ENCODE measurements at places on chromosomes 3 and 15.

DNA sequence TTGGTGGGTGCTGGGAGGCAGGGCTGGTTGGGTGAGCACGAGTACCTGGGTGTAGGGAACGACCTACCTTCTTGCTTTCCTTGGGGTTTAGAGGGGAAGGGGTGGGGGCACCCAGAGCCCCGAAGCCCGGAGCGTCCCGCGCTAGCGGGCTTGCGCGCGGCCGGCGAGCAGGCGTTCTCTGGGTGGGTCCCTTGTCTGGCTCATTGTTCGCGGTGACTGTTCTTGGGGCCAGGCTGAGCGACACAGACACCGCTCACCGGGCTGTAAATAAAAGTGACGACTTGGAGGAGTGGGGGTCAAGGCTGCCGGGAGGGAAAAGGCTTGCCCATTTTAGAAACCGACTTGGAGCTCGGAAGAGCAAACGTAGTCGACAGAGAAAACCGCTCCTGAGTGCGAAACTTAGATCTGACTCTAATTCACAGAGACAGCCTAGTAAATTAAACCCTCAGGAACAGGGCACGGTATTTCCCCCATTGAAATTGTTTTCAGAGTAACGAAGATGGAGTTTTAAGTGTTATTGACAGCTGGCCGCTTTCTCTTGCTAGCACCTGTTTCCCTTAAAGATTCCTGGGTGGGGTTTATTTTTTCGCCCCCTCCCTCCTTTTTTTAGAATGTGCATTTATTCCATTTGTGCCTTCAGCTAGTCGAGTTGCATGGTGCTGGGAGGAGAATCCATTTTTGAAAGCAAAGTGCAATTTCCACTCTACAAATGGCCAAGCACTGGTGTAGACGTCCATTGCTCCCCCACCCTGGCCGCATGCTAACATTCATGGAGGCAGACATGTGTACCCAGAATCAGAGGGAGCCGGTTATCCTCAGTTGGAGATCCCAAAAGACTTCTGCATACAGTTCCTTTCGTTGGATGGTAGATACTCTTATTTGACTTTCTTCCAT lies 532.1 kb upstream of the SEMA6D start:
- DNase-seq, result no peak

DNA sequence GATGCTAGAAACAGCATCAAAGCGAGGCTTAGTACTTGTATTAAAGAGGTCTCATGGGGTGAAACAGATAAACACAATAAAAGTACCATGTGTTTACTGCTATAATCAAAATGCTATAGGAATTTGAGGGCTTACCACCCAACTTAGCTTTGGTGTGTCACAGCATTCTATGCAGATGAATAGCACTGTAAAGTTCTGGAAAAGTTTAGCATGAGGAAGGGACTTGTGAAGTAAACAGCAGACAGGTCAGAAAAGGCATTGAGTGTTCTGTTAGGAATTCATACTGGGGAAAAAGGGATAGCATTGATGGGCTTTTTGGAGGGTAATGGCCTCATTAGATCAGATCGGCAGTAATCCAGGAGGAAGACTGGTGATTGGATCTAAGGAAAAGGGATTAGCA lies 505.3 kb downstream of the NLGN1 start:
- DNase-seq, result no peak

GRCh38 chr15:63503739-63504246 lies 600 bp upstream of the USP3 start:
- no peak for DNase-seq

GRCh38 chr15:34065941-34066340 lies 26.9 kb upstream of the AVEN start:
- DNase-seq, result no peak

- DNase-seq, result no peak
These were observed 105.4 kb downstream of the LINGO1 start for GRCh38 chr15:77527164-77527778.

DNA sequence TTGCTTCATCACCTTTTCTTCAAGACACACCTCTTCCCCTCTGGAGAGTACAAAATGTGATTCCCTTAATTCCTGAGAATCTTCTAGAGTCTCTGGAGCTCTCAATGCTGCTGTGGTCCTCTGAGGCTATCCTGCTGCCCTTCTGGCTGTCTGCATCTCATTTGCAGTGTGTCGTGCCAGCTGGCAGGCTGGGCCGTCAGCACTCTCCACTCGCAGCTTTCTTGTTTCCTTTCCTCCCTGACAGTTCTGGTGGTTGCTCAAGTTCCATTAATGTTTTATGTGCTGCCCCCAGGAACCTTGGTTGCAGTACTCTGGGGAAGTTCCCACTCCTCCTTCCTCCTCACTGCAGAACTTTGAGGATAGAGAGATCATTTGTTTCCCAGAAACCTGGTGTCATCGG lies 210.8 kb upstream of the ROPN1 start:
- DNase-seq, result no peak

DNA sequence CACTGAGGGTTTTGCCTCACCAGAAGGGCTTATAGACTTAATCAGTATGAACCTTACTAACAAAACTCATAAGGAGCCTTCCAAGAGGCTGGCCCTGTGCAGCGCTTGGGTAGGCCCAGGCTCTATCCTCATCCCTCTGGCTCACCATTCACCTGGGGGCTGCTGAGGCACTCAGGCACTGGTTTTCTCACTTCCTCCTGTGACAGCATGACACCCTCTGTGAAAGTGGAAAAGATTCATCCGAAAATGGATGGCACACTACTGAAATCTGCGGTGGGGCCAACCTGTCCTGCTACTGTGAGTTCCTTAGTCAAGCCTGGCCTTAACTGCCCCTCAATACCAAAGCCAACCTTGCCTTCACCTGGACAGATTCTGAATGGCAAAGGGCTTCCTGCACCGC lies 41.3 kb downstream of the PSMD6 start:
- DNase-seq, result no peak

GRCh38 chr3:901953-902778 lies 190.7 kb upstream of the CNTN6 start:
- no peak for DNase-seq

GRCh38 chr3:127307916-127308315 lies 20.1 kb upstream of the PRR20G start:
- no peak for DNase-seq

DNA sequence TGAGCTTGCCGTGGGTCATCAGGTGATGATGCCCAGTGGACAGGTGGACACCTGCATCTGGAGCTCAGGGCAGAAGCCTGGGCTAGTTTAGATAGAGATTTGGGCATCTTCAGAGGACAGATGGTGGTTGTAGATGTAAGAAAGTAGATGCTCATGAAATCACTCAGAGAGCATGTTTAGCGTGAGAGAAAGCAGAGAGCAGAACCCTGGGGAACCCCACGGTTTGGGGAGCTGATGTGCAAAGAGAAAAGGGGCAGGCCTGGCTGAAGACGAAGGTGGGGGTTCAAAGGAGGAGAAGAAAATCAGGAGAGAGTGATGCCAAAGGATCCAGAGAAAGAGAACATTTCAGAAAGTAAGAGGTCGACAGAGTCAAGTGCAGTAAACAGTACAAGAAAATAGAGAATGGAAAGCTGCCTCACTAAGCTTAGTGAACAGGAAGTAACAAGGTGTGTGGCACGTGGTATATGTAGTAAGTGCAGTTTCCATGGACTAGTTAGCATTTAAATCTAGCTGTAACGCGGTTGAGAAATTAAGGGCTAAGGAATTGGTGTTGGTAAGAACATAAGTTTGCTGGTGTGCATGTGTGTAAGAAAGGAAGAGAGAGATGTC lies 13.5 kb downstream of the TIGIT start:
- no peak for DNase-seq

DNA sequence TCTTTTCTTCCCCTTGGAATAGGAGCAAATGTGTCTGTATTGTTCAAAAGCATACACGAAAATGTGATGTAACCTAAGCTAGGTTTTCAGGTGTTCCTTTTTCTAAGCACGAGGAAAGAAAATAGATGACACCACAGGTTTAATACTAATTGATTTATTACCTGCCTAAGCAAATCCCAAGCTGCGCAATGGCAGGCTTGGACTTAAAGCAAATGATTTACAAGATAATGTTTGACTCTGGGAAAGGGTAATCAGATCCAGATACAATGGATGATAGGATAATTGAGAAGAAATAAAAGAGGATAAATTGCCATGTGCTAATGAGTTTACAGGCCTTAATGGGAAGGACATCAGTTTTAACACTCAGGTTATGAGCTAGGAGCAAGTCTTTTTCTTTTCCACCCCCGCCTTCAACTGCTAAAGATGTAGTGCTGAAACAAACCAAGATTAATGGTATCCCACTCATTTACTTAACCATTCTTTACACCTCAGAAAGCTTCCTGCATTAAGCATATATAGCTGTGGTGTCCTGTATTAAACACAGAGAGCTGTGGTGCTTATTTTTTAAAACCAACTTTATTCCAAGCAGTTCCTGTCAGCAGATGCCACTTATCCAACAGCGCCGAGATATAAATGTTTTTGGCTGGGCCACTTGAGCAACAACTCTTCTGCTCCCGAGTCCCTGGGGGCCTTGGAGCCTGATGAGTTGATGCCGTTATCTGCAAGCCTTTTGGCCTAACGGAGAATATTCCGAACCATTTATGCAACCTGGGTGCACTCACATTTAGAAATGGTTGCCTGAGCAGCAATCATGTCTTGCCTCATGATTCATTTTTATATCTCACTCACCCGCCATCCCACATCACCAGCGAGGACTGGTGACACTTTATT lies 205.5 kb downstream of the MECOM start:
- DNase-seq, result no peak

GRCh38 chr3:178960181-178960580 lies 111.4 kb downstream of the ZMAT3 start:
- no peak for DNase-seq

Measured in NCI-H1436 treated with DMSO at 0.1 percent for 48 hours (cell line).